Activated T-helper 1 cell treated with anti-CD3 and anti-CD28 coated beads, Interleukin-12 subunit alpha, Interleukin-12 subunit beta, Interleukin-2, Interleukin-4 antibody, amounts not matched to agents 30 ng/mL and 10 ng/mL and 1 ng/mL, durations not matched to agents 14 hours and 24 hours and 36 hours (primary cell): ENCODE measurements at places on chromosomes 7 and 10. TPM values are rescaled to one million over a fixed set of nuclear protein-coding genes. Genes with fewer than 3 reads are reported as not detected.
A peak's percentile ranks its signal among the peaks of the same experiment; 100 is the strongest.

DNA sequence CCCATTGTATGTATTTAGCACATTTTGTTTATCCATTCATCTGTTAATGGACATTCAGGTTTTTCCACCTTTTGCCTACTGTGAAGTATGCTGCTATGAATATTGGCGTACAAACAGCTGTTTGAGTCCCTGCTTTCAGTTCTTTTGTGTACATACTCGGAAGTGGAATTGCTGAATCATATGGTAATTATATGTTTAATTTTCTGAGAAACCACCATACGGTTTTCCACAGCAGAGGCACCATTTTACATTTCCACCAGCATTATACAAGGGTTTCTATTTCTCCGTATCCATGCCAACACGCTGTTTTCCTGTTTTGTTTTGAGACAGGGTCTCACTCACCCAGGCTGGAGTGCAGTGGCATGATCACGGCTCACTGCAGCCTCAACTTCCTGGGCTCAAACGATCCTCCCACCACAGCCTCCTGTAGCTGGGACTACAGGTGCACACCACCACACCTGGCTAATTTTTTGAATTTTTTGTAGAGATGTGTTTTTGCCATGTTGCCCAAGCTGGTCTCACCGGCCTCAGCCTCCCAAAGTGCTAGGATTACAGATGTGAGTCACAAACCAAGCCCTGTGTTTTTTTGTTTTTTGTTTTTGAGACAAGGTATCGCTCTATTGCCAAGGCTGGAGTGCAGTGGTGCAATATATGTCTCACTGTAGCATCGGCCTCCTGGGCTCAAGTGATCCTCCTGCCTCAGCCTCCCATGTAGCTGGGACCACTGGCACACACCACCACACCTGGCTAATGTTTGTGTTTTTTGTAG lies 22.1 kb upstream of the FBXW4 start:
- DNase-seq: no peak
- peak overlapping the region; percentile 87 for H3K27ac ChIP-seq
- H3K4me1 ChIP-seq: peaks cover 9% of the 10 kb centered on the region
- no peaks in the 10 kb centered on the region for H3K36me3 ChIP-seq

- DNase-seq: no peak
- H3K36me3 ChIP-seq: no peaks in the 10 kb centered on the region
- no peaks in the 10 kb centered on the region for H3K27me3 ChIP-seq
- no peak overlapping the region for H3K4me3 ChIP-seq
- H3K27ac ChIP-seq: no peak overlapping the region
Measured at GRCh38 chr10:53754596-53755250, 982.1 kb upstream of the MBL2 start.

DNA sequence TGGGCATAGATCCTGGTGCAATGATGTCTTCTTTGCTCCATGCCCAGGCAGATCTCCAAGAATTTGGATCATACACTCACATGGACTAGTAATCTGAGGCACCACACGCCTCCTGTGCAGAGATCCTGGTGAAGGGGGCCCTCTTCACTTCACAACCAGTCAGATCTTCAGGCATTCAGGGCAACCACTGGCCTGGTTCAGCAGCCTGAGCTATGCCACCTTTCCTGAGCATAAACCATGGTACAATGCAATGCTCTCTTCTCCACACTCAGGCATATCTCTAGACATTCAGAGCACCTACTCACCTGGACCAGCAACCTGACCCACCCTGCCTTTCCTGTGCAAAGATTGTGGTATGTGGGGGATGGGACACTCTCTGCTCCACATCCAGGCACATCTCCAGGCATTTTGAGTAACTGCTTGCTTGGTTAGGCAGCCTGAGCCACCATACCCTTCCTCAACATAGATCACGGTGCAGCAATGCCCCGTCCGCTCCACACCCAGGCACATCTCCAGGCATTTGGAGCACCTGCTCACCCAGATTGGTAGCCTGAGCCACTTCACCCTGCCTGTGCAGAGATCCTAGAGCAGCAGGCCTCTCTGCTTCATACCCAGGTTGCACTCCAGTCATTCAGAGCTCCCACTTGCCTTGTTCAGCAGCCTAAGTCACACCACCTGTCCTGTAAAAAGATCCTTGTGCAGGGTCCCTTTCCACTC lies 532.2 kb upstream of the STEAP1 start:
- H3K27me3 ChIP-seq: no peaks in the 10 kb centered on the region
- no peak overlapping the region for H3K4me3 ChIP-seq
- no peak overlapping the region for H3K27ac ChIP-seq
- H3K4me1 ChIP-seq: peaks cover 26% of the 10 kb centered on the region
- no peaks in the 10 kb centered on the region for H3K36me3 ChIP-seq
- DNase-seq: no peak

DNA sequence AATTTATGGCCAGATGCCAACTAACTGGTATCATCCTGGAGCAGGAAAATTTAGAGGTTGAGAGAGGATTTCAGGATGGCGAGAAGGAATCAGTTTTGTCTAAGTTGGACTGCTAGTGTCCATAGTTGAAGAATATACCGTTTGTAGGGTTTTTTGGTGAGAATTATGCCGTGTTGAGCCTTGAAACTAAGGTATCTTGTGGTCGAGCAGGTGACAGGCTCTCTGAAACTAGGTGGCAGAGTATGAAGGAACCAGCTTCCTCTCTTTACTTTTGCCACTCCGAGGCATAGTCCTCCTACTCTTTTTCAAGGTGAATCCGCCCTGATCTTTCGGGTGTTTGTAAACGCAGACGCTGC lies 9.7 kb downstream of the MDFIC start:
- peaks cover 36% of the 10 kb centered on the region for H3K4me1 ChIP-seq
- H3K27ac ChIP-seq: no peak overlapping the region
- peaks cover 21% of the 10 kb centered on the region for H3K36me3 ChIP-seq
- H3K27me3 ChIP-seq: no peaks in the 10 kb centered on the region
- H3K4me3 ChIP-seq: peak overlapping the region; percentile 75
- DNase-seq: no peak

- no peak for DNase-seq
- no peak overlapping the region for H3K4me3 ChIP-seq
- no peaks in the 10 kb centered on the region for H3K36me3 ChIP-seq
- no peaks in the 10 kb centered on the region for H3K27me3 ChIP-seq
- no peaks in the 10 kb centered on the region for H3K4me1 ChIP-seq
Measured at GRCh38 chr10:130226012-130226411, 89.8 kb downstream of the GLRX3 start.

MCM7 gene
- total RNA-seq: 447 and 452 TPM in 2 replicates
